ENCODE measurements at places on chromosomes 16 and 17.

DNA sequence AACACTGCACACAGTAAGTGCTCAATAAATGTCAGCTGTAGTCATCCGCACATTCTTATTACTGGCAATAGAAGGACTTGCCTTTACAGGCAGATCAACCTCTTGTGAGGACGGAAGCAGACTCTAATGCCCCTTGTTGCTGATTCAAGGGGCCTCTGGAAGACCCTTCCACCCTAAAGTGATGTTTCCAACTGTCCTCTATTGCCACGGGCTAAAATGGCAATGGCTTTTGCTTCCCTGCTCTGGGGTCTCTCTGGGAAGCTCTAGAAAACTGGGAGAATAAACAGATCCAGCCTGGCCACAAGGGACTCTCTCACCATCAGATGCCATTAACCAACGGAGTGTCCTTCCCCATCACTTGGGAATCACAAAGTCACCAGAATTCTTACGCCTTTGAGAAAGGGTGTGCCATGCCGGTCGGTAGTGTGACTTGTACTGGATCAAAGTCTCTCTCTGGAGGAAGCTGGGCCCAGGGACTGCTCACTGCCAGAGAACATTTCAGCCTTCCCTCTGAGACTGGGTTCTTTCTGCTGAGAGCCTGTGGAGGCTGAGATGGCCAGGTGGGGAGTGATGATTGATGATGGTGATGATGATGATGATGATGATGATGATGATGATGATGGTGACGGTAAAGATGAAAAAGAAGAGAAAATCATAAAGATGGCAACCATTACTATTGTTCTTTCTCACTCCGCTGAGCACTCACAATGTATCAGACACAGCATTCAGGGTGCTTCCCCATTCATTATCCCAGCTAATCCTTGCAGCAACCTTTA lies 146.8 kb downstream of the CYLD start:
- no peak for DNase-seq

GRCh38 chr16:2774161-2774891 lies 2.8 kb downstream of the ELOB start:
- DNase-seq: no peak

DNA sequence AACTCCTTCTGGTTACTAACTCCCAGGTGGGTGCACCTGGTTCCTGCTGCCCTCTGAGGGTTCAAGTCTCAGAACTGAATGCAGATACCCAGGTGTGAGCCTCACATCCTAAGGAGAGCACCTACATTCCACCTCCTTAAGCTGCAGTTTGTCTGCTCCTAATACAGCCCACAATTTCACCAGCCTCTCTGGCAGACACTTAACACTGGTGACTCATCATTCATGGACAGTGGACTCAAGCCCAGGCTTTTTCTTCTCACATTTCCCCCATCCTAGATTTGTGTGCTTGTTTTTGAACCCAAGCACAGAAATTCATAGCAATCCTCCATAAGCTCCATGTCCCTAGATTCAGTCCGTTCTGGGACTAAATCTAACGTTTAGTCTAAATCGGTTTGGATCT lies 7.0 kb upstream of the MAF start:
- no peak for DNase-seq

DNA sequence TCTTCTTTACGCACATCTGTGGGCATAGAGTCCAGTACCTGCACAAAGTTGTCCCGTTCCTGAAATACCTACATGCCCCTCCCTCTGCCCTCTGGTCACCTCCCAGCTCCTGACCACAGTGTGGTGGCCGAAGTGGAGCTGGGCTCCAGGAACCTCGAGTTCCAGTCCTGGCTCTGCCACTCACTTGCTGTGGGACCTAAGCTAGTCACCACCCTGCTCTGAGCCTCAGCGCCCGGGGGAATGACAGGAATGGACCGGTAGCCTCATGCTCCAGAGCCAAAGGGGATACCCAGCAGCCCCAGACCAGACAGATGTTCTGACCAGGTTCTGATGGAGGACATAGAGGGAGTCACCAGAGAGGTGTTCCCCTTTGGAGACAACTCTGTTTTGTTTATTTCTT lies 26.7 kb upstream of the ITGA3 start:
- DNase-seq: no peak

GRCh38 chr17:70318051-70318450 lies 148.7 kb downstream of the KCNJ2 start:
- no peak for DNase-seq

DNA sequence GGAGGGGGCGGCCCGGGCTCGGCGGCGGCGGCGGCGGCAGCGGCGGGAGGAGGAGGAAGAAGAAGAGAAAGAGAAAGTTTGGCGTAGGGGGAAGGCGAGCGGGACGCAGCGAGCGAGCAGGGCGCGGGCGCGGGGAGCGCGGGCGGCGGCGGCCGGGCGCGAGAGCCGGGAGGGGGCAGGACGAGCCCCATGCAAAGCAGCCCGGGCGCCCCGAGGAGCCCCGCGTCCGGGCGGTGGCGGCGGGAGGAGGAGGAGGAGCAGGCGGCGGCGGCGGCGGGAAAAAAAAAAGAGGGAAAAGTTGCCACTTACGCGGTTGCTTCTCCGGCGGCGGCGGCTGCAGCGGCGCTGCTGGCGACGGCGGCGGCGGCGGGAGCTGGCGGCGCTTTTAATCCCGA lies 10.3 kb upstream of the ZFHX3 start:
- DNase-seq: no peak

DNA sequence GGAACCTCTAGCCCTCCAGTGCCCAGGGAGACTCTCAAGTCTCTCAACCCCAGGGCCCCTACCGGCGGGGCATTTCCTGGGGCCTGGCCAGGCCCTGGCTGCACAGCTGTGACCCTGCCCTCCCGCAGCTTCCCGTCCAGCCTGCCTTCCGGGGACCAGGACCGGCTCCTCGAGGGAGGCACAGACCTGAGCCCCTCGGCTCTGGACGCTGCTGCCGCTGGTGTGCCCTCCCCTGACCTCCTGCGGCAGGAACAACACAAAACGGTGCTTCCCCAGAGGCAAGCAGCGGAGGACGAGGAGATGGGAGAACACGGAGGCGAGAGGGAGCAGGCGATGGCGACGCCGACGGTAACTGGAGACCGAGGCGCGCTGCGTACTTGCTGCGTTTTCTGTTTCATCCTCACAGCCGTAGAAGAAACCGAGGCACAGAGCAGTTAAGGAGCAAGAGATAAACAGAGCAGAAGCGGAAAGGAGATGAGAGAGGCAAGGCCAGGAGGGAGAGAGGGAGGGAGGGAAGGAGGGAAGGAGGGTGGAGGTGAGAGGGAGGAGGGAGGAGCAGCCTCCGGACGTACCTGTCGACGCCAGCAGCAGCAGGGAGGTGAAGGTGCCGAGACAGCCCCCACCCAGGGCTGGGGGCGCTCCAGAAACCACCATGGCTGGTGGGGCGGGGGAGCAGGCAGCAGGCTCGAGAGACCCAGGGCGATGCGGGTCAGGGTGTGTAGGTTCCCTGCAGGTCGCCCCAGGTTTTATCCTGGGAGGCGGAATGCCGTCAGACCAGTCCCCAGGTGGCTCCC lies at the start of gene PRSS22:
PRSS22 (minus strand) TSS at position 720 of the 794 bp plus-strand sequence; CDS start at position 654, 66 bp downstream.
- DNase-seq: no peak

DNA sequence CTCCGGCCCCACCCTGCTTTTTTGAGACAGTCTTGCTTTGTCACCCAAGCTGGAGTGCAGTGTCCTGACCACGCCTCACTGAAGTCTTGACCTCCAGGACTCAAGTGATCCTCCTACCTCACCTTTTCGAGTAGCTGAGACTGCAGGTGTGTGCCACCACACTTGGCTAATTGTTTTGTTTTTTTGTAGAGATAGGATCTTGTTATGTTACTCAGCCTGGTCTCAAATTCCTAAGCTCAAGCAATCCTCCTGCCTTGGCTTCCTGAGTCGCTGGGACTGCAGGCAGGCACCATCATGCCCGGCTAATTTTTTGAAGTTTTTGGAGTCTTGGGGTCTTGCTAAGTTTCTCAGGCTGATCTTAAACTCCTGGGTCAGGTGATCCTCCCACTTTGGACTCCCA lies 206.7 kb downstream of the SHISA9 start:
- DNase-seq: no peak

- DNase-seq: no peak
Measured at GRCh38 chr16:23072084-23072599, 77.1 kb downstream of the USP31 start.

DNA sequence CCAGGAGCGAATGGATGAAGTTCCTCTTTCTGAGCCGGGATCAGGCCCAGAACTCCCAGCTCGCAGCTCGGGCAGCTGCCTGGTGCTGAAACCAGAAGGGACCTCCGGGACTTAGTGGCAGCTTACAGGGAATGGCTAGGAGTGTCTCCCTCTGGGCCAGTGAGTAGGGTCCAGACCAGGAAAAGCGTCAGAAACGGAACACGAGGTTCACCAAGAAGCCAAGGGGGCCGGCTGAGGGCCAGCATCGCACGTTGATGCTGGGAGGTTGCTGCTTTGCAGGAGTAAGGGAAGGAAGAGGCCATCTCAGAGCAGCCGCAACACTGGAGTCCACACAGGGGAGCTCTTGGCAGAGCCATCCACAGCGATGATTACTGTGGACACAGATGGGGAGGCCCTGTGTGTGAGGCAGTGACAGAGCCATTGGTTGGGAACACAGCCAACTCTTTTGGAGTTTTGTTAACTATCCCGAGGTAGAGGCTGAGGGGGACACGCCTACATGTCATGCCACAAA lies 74.0 kb upstream of the CREBBP start:
- DNase-seq: no peak

GRCh38 chr17:39921323-39921722 lies 2.9 kb upstream of the GSDMB start:
- no peak for DNase-seq

- DNase-seq: no peak
Measured at GRCh38 chr16:84607694-84608093, 10.2 kb downstream of the COTL1 start.

DNA sequence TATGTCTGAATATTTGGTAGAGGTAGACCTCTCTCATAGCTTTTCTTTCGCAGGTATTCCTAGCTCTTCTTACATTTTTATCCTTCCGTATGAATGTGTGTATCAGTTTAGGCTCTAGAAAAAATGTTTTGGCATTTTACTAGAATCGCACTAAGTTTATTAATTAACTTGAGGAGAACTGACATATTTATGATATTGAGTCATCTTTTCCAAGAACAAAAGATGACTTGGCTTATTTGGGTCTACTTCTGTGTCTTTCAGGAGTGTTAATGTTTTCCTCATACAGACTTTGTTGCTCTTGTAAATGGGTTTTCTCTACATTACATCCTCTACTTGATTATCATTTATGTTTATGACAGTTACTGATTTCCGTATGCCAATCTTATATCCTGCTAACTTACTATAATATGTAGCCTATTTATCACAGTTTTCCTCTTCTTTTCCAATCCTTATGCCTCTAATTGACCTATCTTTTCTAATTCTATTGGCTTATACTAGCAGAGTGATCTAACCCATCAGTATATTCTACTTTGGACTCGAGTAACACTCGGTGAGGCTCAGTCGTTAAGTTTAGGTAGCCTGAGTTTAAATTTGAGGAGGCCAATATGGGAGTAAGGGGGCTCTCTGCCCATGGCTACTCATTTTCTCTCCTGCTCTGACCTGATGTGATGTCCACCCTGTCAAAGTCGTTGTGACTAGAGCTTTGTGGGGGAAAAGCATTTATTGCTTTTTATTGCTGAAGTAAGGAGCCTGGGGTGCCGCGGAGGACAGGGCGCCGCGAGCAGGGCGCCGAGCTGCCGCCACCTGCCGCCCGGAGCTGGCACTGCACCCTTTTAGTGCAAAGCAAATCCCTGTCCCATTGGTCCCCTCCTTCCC lies 20.0 kb downstream of the ST6GALNAC1 start:
- DNase-seq: no peak

GRCh38 chr16:9008601-9009260 lies 45.0 kb upstream of the USP7 start:
- DNase-seq: no peak

- no peak for DNase-seq
Measured at GRCh38 chr16:21189311-21189710, 22.1 kb downstream of the ZP2 start.

- no peak for DNase-seq
Measured at GRCh38 chr16:71811261-71811803, 2.7 kb upstream of the AP1G1 start.

DNA sequence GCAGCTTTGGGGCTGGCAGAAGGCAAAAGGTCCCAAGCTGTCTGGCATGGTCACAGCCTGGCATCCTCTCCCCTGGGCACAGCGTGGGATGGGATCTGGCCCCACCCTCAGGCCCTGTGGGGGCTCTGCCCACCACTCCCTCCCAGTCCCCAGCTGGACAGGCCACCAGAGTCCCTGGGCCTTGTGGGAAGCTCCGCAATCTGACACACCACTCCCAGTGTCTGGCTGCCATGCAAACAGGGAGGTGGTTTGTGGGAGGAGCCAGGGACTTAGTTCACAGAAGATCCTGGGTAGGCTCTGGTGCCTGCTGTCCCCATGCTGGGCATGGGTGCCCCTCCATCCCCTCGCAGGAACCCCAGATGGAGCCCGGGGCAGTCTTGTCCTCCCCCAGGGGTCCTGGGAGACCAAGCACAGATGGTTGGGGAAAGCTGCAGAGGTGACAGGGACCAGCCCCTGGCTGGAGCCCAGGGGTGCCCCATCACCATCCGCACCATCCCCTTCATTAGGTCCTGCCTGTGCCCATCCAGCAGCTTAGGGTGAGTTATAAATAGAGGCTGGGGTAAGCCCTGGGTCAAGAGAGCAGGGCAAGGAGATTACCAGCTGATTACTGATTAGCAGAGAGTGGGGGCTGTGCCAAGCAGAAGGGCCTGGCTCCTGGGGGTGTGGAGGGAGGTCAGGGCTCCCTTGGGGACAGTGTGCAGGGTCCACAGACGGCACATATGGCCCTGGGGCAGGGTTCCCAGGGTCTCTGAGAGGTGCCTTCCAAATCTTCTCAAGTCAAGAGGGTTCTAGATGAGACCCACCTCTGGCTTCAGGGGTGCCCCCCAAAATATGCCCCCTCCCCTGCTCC lies 6.2 kb downstream of the FSCN2 start:
- DNase-seq: no peak

DNA sequence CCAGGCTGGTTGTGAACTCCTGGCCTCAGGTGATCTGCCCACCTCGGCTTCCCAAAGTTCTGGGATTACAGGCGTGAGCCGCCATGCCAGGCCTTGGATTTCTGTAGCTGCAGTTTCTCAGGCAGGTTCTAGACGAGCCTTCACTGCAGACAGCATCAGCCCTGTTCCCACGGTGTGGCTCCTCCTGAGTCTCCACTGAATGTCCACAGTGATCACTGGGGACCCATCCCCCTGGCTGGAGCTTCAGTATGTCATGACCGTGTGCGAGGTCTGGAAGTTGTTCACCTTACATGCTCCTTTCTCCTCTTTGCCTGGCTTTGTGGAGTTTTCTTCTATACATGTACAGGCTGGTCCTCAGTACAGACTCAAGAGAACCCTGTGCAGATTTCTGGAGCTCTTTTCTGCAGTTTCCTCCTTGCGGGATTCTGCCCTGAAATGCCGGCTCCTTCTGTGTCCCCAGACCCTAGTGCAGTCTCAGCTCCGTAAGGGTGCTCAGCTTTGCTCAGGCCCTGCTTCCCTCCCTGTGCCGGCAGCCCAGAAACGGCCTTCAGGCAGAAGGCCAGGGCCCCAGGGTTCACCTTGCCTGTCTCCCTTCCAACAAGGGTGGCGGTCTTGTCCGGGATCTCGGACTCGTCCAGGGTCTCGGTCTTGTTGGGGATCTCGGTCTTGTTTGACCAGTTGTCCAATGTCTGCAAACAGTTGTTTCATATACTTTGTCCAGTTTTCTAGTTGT lies 14.3 kb upstream of the FASN start:
- no peak for DNase-seq
